ENCODE measurements at places on chromosomes 1 and 21. TPM values are rescaled to one million over a fixed set of nuclear protein-coding genes. Genes with fewer than 3 reads are reported as not detected.

The S100A7 gene
- not detected for total RNA-seq

The SPRR2F gene
- not detected for total RNA-seq

The AMY1C gene
- not detected for total RNA-seq

DNA sequence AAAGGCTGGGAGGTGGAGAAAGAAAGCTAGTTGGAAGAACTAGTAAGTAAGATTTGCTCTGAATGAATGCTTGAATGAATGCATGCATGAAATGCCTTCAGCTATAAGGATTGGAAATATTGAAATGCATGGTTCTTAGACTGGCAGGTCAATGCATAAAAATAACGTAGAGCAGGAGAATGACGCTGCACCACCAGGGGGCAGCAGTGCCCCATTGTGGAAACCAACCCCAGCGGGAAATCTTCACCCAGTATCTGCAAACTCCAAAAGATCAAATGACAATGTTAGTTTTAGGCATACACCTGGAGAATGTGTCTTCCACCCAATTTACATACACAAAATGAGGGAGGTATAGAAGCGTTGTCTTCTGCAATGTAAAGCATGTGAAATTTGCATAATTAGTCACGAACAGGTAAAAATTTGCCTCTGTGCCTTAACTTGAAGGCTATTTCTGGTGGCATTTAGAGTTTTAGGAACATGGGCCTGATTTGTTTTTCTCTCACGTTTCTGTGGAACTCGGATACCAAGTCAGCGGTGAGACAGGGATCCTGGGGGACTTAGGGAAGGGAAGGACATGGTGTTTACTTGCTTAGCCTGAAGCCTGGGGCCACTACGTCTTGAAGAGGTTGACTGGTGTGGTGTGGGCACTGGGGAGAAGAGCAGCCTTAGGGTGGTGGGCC, 78.6 kb downstream of the HHAT start:
- peak; percentile 63 for DNase-seq

GRCh38 chr1:17958704-17959103, 148.9 kb upstream of the IGSF21 start:
- peak; percentile 9 for DNase-seq

DNA sequence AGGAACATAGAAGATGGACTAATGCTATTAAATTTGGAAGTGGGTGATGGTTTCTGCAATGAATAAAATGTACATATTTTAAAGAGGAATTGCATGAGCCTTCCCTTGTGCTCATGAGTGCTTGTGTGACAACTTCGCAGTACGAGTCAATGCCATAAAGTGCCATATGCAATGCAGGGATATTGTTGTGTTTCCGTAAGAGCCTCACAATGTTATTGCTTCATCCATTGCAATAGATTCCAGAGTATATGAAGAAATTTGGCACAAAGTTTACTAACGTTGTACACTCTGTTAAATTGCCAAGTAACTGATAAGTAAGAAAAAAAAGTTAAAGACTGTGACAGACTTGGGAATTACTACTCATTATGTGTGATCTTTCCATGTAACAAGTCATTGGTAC, 22.3 kb downstream of the BTG3 start:
- no peak for DNase-seq

Data from OCI-LY7 (cell line).